ENCODE measurements at places on chromosomes 4 and X.

- no peak for DNase-seq
Measured at GRCh38 chrX:129659861-129660260, 5.1 kb upstream of the APLN start.

DNA sequence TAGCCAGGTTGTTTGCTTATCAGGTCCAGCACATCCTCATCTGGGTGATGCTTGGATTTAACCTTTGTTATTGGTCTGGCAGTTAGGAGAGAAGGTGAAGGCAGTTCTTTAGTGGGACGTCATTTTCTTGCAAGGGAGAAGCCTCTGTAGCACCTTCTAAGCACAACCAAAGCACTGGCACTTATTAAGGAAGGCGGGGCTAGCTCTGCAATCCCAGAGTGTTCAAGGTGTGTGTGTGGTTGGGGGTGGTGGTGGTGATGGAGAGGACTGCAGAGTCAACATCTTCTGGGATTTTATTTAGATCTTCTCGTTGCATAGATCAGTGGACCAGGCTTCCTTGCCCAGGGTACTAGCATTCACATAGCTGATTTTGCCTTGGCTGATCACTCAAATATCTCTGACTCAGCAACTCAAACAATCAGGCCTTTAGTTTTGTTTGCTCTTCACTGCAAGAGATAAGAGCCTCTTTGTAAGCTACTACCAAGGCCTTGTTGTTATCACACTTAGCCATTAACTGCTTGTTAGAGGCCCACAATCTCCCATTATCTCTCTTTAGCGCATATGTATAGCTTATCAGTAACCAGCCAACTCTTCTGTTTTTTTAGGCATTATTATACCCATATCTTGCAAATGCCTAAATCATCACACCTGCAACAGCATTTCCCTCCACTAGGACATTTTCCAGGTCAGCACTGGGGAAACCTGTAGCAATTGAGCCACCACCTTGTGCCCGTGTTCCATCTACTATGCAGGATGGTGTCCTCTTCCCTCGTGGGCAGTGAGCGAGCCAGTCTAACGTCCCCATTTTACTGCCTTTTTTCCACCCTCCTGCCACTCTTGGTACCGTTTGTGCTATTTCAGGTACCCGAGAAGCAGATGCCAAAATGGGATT, 36.5 kb upstream of the LINC00632 start:
- no peak for DNase-seq

DNA sequence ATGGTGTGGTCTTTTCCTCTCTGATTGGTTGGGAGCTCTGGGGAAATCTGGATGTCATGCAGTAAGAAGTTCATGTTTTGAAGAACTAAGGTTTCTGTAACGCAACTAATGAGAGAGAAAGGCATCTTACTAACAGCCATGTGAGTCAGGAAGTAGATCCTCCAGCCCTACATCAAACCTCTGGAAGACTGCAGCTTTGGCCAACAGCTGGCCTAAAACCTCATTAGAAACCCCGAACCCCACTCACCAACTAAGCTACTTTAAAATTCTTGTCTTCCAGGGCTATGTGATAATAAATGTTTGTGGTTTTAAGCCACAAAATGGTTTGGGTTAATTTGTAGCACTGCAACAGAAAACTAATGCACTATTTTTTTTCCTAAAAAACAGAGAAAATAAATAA, 549.0 kb upstream of the GRID2 start:
- DNase-seq, result no peak

- DNase-seq, result no peak
Measured at GRCh38 chrX:3280706-3281105, 65.7 kb downstream of the MXRA5 start.

GRCh38 chrX:9586992-9587392, 122.1 kb downstream of the TBL1X start:
- DNase-seq, result no peak

DNA sequence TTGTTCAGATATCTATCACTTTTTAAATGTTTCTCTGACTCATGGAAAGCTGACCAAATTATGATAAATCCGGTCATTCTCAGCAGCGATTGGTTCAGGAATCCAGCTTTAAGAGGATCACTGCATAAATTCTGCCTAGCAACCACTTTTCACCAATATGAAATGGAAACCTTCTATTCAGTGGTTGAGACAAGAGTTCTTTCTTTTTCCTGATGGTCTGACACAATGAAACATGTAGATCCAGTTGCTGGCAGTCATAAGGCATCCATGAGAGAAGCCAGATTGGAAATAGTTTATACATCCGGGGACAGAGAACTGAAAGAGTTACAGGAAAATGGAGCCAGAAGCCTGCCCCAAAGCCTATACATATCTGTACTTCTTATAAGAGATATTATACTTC, 27.2 kb downstream of the MAB21L2 start:
- no peak for DNase-seq

DNA sequence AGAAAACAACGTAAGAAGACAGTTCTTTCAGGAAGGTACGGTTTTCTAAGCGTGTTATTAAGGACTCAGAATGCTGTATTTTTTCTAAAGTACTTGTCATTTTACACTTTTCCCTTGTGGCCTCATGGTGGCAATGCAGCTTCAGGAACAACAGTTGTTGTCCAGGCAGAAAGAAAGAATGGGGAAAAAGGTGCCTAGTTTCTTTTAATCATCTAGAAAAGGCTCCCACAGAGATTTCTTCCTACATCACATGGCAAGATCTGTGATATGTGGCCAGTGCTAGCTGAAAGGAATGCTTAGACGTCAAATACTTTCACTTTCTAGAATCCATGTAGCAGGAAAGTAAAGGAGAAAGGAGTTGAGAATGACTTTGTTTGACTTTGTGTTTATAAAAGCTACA, 49.0 kb upstream of the TRAM1L1 start:
- peak; percentile 53 for DNase-seq

- no peak for DNase-seq
Measured at GRCh38 chr4:46931981-46932380, 22.9 kb upstream of the COX7B2 start.

- DNase-seq, result no peak
Measured at GRCh38 chr4:146458594-146458993, 63.1 kb downstream of the SLC10A7 start.

DNA sequence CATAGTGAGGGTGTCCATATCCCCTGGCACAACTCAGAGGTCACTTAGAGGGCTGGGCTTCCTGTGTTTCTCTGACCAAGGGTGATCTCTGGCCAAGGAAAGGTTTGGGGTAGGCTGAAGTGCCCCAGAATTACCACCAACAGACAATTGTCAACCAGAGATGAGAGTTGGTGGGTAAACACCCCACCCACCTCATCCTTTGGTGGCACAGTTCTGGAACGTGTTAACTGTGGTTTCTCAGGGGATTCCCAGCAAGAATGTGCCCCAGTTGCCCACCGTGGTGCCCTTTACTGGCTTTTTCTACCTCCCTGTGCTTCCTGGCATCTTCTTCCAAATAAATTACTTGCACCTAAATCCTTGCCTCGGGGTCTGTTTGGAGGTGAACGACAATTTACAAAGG, 17.1 kb downstream of the GRPR start:
- DNase-seq, result no peak
